ENCODE measurements at places on chromosomes 6 and 20. TPM values are rescaled to one million over a fixed set of nuclear protein-coding genes. Genes with fewer than 3 reads are reported as not detected.
A peak's percentile ranks its signal among the peaks of the same experiment; 100 is the strongest.

Gene BFSP1
- total RNA-seq: not detected

DNA sequence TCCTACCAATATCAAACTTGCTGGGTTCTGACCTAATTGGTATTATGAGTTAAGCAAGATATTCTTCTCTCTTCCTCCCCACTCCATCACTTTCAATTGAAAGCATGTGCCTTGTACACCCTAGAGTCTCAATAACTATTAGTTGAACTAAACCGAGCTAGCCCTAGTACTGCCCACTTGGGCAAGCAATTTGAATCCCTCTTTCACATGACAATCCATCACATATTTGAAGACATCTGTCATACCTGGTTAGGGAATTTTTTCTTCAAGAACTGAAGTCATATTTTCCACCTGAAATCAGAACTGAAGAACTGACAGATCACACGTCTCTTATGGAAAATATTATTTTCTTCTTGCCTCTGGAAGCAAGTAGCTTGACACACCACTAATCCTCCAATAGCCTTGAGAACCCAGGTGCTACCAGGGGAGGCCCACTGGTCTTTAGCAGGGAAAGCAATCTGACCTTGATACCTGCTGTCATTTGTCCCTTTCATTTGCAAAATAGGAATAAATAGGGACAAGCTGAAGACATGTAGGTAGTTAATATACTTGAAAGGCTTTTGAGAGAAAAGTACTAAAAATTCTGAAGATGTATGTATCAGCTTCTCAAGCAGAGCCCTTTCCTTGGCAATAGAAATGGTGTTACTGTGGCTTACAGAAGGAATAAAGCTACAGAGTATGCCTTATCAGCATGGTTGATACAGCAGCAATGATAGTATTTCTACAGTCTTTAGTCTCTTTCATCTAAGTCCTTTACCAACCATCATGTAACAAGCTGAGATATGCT is 71.4 kb downstream of the GJA10 start:
- peak overlapping the region; percentile 50 for H3K27ac ChIP-seq
- peaks cover 35% of the 10 kb centered on the region for H3K4me1 ChIP-seq
- peaks cover 61% of the 10 kb centered on the region for H3K36me3 ChIP-seq

DNA sequence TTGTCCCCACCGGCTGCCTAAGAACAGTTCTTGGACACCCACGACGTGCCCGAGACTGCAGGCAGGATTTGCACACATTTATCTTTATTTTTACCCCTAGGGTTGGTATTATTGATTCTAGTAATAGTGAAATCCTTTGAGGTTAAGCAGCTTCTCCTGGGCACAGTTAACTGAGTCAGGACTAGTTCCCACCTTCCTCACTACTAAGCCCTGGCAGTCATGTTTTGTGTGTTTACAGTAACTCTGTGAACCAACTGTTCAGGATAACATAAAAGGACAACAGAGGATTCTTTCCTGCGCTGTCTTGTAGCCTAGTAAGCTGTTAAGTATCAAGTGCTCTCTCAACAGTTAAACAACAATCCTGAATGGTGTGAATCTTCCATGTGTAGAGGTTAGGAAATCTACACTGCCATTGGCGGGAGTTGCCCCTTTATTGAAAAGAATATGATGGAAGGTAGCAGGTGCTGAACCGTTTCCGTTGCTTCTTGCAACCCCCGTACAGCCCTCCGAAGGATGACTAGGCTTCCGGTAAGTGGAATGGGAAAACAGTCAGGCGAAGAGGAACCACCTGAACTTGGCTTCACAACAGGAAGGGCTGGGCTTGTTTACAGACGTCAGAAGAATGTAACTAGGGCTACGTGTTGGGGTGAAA is 979 bp upstream of the SOD2 start:
- no peaks in the 10 kb centered on the region for H3K27me3 ChIP-seq
- peak; percentile 69 for DNase-seq
- H3K4me3 ChIP-seq: peak overlapping the region; percentile 95
- no peaks in the 10 kb centered on the region for H3K36me3 ChIP-seq

DNA sequence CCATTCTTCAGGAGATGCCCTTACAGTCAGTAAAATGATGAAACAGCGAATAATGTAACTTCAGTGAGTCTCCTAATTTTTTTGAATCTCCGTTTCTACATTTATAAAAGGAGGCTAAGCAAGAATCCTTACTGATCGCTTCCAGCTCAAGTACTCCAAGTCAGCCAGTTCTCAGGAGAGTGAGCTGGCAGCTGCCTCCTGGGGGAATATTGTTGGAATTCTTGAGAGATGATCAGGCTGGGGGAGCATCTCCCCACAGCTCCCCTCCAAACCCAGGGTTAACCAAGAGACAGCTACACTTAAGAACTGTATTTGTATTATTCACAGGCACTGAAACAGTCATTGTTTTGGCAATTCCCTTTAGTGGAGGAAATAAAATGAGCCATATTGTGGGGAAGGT is 89.1 kb upstream of the PCSK2 start:
- no peaks in the 10 kb centered on the region for H3K36me3 ChIP-seq
- H3K27ac ChIP-seq: no peak overlapping the region
- no peak overlapping the region for H3K4me3 ChIP-seq
- DNase-seq: no peak

- H3K36me3 ChIP-seq: no peaks in the 10 kb centered on the region
- H3K27ac ChIP-seq: peak overlapping the region; percentile 51
- no peaks in the 10 kb centered on the region for H3K27me3 ChIP-seq
- no peak overlapping the region for H3K4me3 ChIP-seq
Measured at GRCh38 chr6:9482030-9482738, 932.7 kb downstream of the TFAP2A start.

DNA sequence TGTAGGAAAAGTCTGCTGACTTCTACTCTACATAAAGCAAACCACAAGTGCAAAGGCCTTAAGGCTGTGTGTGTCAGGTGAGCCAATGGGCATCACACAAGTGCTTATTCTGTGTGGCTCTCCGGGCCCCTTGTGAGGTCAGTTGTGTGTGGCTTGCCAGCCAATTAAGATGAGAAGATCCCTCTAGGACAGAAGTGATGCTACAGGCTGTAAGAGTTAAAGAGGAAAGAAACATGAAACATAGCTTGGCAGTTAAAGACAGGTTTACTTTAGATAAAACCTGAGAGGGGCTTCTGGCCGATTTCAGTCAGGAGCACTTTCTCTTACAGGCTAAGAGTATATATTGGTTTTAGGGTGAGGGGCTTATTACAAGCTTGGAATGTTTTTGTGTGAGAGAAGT is 242.4 kb downstream of the NFATC2 start:
- H3K36me3 ChIP-seq: no peaks in the 10 kb centered on the region
- H3K27me3 ChIP-seq: peaks cover 3% of the 10 kb centered on the region
- H3K27ac ChIP-seq: no peak overlapping the region
- H3K4me1 ChIP-seq: no peaks in the 10 kb centered on the region
